ENCODE measurements at places on chromosomes 1 and 21.

- DNase-seq: no peak
Measured at GRCh38 chr1:16117369-16117768, 38.5 kb downstream of the EPHA2 start.

GRCh38 chr1:51920130-51920529, 41.6 kb upstream of the NRDC start:
- no peak for DNase-seq

GRCh38 chr1:180923021-180923841, 10.5 kb downstream of the KIAA1614 start:
- no peak for DNase-seq

GRCh38 chr1:225534772-225535171, 106.9 kb upstream of the LBR start:
- no peak for DNase-seq

- no peak for DNase-seq
Measured at GRCh38 chr1:41530411-41530810, 45.9 kb upstream of the EDN2 start.

DNA sequence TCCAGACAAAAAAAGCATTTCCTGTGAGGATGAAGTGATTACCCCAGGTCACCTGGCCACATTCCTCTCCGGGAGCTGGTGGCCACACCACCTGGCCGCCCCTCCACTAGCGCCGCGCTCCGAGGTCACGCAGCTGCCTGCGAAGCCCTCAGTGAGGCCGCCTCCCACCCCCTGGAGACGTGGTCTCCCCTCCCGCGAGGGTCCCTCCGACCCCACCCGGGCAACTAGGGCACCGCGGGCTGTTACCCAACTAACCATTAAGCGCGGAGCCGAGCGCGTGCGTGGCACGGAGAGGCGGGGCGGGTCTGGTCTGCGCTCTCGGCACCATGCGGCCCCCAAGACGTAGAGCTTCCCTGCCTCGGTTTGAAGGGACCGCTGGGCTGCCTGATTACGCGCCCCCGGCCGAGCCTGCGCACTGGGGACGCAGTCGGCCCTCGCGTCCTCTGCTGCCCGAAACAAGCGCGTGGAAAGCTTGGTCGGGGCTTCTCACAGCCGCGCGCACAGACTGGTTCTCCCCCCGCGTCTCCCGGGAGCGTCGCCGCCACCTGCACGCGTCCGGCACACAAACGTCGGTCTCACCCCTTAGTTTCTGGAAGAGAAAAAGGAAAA, 106.5 kb downstream of the SLC16A1 start:
- no peak for DNase-seq

All from stimulated activated CD4-positive, alpha-beta T cell treated with anti-CD3 and anti-CD28 coated beads, Interleukin-4, amount 100 ng/mL, for 24 hours (primary cell).